Activated CD4-positive, alpha-beta T cell treated with anti-CD3 and anti-CD28 coated beads for 1 hour (primary cell): ENCODE measurements at places on chromosomes 16 and 17.

DNA sequence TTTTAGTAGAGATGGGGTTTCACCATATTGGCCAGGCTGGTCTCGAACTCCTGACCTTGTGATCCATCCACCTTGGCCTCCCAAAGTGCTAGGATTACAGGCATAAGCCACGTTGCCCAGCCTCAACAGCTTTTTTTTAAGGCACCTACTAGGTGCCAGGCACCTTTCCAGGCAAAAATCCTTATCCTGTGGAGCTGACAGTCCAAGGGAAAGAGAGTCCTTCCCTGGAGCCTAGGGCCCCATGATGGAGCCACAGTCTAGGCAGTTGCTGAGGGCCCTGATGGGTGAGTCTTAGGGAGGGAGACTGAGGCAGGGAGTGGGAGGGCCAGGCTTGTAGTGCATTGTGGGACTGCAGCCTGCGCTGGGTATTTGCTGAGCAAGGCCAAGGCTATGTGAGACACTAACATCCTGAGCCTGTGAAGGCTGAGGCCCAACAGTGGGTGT is 79.6 kb upstream of the TOB1 start:
- no peak for DNase-seq

GRCh38 chr16:30946671-30947540 is 2.0 kb upstream of the ORAI3 start:
- no peak for DNase-seq

GRCh38 chr17:41103896-41104295 is 1.3 kb upstream of the KRTAP4-9 start:
- DNase-seq: no peak

DNA sequence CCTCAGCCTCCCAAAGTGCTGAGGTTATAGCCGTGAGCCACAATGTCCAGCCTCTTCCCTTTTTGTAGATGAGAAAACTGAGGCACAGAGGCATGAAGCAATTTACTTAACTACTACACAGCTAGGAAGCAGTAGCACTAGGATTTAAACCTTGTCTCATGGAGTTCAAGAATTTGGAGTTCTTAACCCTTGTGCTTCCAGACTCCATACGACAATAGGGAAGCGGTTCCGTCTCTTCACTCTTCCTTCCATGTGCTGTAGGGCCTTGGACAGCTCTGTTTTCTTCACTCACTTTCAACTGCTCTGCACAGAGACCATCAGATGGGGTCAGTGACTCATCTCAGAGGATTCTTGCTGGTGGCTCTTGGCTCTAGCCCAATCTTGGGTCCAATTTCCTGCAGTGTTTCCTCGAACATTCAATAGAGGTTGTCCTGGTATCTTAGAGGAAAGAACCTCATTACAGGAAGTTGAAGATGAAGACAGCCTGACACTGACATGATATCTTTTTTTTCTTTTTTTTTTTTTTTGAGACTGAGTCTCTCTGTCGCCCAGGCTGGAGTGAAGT is 19.3 kb downstream of the ITGAL start:
- peak; percentile 21 for DNase-seq

DNA sequence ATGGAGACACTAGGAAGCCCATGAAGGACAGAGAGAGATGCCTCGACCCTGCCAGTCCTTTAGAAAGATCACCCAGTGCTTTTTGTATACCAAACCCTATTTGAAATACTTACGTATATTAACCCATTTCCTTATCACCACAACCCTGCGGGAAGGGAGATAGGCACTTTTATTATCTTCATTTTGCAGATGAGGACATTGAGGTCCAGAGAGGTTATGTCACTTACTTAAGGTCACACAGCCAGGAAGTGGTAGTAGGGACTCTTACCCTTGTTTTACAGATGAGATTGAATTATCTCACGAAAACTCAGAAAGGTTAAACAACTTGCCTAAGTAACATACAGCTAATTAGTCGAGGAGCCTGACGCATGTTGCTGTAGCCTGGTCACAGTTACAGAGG is 38.2 kb downstream of the IL4R start:
- DNase-seq: no peak

DNA sequence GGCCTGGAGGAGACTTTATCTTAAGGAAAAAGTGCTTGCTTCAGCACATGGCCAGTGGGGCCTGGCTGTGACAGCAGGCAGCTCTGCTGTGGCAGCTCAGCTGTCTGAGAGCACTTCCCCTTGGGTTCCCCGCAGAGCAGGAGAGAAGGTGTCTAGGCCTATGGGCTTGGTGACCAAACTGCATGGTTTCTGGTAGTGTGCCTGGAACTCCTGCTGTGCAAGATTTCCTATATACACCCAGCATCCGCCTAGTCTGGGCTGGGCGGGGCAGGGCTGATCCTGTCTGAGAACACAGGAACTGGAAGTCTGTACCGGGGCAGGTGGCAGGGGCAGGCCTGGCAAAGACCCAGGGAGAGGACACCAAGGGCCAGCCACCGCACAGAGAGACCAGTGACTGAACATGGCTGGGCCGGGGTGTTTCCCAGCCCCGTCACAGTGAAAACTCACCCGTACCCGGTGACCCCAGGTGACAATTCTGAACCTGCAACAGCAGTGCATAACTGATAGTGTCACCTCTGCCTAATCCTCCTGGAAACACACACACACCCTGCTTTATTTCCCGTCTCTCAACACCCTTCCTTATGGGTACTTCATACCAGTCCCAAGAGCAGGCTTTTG is 39.3 kb downstream of the CHD9 start:
- no peak for DNase-seq

DNA sequence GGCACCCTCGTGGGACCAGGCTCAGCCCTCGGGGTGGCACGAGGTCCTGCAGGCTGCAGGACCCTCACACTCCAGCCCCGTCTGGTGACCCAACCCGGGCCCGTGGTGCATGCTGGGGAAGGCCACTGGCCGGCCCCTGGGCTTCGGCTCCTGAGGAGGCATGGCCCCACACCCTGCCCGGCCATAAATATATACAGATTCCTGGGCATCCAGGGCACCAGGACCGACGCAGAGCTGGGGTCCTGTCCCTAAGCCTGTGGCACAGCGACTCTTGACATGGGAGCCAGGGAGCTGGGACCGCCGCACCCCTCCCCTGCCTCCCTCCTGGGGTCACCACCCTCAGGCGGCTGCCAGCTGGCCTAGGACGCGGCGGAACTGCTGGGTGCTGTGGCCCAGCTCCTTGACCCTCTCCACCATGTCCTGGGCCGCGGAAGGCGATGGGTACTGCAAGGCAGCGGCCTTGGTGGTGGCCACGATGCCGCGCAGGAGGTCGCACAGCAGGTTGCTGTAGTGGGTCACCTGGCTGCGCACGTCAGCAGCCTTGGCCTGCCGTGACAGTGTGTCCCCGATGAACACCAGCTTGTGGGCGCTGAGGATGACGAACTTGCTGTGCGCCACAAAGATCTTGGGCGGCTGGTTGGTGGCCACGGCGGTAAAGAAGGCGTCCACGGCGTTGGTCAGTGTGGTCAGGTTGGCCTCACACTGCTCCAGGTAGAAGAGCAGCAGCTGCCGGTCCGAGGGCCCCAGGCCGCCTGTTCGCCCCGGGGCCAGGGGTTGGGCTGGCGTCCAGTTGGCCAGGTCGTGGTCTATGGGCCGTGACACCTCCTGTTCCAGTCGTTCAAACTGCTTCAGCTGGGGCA is 10.6 kb downstream of the CTRB1 start:
- no peak for DNase-seq

DNA sequence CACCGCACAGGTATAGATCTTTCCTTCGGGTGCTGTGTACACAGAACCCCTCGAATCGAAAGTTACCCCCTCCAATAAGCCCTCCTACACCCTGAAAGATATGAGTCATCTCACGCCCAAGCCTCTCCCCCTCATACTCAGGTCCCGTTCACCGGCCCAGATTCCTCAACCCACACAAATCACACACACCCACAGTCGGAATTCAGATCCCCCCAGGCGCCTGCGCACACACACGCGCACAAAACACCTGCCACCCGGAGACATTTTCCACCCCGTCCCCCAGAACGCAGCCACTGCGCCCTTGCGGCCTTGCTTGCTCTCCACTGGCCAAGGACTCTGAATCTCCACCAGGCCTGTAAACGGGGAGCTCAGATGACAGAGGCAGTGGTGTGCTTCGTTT is 4.9 kb downstream of the JPH3 start:
- no peak for DNase-seq

GRCh38 chr16:87465306-87465705 is 27.5 kb downstream of the ZCCHC14 start:
- no peak for DNase-seq

DNA sequence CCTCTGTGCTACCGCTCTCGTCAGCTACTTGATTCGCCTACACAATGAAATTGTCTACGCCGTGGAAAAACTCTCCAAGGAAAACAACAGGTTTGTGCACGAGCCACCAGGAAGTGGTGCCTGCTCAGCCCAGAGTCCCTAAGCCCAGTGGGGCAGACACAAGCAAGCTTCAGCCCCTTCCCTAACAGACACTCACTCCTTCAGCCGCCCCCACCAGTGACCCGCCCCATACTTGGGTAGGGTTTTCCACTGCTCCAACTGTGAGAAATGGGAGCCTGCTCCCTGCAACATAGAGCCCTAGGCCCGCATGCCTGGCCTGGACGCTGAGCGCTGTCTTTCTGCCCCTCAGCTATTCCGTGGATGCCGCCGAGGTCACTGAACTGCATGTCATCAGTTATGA is 28.6 kb upstream of the ENDOV start:
- DNase-seq: no peak

- DNase-seq: no peak
These were observed 26.7 kb upstream of the GPATCH8 start for GRCh38 chr17:44529864-44530263.

DNA sequence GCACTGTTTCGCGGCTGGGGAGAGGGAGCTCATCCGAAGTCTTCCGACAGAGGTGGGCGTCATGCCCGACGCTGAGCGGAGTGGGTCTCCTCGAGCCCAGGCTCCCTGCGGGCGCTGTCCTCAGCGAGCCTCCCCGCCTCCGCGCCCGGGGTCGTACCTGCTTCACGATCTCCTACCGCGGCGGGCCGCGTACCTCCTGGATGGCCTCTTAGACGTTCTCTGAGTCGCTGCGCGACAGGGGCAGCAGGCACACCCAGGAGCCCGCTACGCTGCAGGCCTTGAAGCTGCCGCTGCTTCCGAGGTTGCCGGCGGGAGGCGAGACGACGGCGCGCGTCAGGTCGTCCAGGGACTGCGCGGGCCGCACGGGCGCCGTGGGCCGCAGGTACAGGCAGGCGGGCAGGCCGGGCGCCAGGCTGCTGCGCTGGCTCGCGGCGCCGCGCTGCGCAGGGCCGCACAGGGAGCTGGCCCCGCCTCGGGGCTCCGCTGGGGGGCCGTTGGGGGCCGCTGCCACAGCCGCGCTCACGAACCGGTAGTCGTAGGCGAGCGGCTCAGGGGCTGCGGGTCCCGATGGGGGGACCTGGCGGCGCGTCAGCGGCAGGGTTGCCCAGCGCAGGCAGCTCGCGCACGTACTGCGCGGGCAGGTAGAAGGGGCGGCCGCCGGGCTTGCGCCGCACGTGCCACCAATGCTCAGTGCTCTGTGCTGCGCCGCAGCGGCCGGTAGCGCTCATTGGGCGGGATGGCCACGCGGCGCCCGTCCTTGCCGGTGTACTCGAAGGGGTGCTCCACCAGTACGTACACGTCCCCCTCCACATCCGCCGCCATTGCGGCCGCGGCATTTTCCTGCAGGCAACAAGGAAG is 116.4 kb upstream of the SMURF2 start:
- no peak for DNase-seq

GRCh38 chr17:43468691-43469139 is 15.1 kb upstream of the DHX8 start:
- DNase-seq: no peak

DNA sequence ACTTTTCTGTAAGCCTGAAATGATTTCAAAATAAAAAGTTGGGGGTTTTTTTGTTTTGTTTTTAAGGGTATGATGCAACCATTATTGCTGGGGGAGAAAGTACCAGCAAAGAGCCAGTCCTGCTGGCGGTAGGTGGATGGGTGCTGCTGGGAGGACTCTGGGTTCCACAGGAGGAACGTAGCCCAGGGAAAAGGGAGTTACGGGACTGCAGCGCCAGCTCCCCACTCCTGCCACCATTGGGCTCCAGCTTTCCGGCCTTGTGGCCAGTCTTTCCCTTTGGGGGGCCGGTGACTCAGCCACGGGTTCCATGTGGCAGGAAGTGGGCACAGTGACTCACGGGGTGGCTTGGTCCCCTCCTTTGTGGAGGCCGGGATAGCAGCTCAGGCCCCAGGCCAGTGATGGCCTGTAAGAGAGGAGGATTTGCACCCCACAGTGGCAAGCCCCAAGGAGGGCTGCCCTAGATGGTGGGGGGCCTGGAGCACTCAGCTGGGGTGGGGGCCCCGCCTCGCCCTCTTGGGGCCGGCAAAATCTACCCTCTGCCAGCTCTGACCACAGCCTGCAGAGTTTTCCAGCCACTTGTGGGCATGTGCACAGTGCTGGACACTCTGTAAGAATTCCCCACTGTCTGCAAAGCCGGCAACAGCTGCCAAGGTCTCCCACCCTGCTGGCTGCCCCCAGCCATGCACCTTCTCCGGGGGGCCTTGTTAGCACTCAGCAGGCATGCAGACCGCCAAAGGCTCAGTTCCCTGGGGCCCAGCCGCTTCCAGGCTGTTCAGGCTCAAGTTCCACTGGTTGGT is 30.4 kb downstream of the SOCS3 start:
- no peak for DNase-seq

GRCh38 chr16:57994361-57994760 is 6.1 kb downstream of the ZNF319 start:
- DNase-seq: no peak

DNA sequence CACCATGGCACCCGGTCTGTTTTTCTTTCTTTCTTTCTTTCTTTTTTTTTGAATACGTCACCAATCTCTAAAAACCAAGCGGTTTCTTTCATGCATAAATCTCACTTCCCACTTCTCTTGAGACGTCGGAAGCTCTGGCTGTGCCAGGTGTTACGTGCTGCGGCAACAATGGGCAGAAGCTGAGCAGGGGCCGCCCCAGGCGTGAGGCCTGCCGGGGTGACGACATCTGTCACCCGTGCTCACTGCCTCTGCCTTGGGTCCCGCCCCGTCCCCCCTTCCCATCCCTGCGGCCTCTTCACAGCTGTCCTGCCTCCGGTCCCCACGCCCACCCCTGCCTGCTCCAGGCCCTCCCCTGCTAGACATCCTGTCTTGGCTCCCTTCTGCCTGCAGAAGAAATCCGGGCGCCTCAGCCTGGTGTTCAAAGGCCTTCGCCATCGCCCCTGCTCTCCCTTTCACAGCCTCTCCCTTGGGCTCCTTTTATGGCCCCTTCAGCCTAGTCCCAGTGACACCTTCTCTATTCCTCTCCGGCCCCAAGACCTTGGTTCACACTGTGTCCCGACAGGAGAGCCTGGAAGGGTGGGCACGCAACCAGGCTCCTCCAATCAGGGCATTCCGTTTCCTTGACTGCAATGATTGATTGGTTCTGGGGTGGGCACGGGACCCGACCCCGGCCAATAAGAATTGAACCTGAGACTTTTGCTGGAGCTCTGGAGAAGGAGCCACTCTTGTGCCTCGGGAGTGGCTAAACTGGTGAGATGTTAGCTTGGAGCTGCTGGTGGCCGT is 4.8 kb downstream of the P2RX1 start:
- DNase-seq: peak; percentile 38

- DNase-seq: no peak
These were observed 20.0 kb upstream of the ZFHX3 start for GRCh38 chr16:73067671-73068540.
